Coronary artery (tissue), 2 donors: ENCODE measurements at places on chromosomes 4 and X.

- DNase-seq, result no peak
Observed at GRCh38 chrX:20300822-20301221, 34.1 kb upstream of the RPS6KA3 start.

GRCh38 chrX:17606231-17606630 lies 131.1 kb upstream of the SCML1 start:
- DNase-seq, result no peak

DNA sequence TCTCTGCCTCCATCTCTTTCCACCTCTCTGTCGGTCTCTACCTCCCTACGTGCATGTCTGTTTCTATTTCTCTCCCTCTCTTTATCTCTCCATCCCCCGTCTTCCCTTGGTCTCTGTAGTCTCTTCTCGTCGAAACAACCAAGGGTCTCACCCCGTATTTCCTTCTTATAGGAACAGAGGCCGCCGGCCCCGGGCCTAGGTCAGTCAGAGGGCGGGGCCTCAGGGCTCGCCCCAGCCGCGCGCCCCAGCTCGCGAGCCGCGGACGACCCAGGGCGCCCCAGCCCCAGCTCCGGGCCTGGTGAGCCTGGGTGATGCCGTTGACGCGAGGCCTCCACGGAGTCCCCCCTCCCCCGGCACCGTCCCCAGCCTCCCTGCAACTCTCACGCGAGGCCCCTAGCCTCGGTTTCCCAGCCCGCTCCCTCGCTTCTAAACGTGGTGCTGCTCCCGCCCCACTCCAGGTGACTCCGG lies 6.6 kb downstream of the TIMM17B start:
- no peak for DNase-seq

GRCh38 chrX:2608638-2609430 lies 82.3 kb upstream of the CD99 start:
- peak; percentile 91 for DNase-seq

GRCh38 chr4:3407930-3408792 lies 33.6 kb upstream of the HGFAC start:
- no peak for DNase-seq

DNA sequence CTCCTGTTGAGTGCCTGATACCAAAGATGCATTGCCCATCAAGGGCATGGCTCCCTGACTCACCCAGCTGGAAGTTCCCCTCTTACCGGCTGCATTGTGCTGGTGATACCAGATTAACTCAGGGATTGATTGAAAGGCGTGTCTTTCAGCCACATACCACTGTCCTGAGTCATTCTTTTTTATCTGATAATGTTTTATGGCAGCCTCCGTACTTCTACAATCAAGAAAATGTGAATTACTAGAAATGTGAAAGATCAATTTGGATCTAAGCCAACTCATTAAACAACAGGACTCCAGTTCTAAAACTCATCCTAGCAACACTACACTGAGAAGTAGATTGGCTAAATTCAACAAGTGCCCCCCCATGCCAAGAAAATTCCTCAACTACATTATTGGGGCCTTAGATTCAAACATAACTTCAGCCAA lies 40.0 kb downstream of the TXK start:
- no peak for DNase-seq

DNA sequence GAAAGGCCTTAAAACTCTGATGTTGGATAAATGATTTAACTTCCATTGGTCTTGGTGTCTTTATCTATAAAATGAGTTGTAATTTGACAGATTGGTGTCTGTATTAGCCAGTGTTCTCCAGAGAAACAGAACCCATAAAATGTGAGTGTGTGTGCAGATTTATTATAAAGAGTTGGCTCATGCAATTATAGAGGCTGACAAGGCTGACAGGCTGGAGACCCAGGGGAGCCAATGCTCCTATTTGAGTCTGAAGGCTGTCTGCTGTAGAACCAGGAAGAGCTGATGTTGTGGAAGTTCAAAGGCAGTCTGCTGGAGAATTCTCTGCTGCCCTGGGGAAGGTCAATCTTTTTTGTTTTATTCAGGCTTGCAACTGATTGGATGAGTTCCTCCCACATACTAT lies 131.7 kb downstream of the SLC4A4 start:
- no peak for DNase-seq

DNA sequence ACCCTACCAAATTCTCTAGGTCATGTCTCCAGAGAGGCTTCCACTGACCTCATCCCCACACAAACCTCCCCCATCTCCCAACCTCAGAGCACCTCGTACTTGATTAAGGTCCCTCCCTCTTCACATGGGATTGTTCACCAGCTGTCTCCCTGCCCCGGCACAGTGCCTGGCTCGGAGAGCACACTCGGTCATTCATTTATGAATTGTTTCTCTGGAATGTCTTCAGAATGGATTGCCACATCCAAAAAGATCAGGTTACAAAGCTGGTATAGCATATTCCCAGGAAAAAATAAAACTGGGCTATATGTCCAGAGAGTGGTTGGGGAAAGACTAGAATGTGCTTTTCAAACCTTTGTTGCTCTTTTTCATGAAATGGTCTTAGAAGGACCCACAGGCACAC lies 21.6 kb downstream of the JAKMIP1 start:
- DNase-seq, result no peak

GRCh38 chrX:65587616-65588526 lies 53.3 kb upstream of the LAS1L start:
- DNase-seq, result peak; percentile 80

DNA sequence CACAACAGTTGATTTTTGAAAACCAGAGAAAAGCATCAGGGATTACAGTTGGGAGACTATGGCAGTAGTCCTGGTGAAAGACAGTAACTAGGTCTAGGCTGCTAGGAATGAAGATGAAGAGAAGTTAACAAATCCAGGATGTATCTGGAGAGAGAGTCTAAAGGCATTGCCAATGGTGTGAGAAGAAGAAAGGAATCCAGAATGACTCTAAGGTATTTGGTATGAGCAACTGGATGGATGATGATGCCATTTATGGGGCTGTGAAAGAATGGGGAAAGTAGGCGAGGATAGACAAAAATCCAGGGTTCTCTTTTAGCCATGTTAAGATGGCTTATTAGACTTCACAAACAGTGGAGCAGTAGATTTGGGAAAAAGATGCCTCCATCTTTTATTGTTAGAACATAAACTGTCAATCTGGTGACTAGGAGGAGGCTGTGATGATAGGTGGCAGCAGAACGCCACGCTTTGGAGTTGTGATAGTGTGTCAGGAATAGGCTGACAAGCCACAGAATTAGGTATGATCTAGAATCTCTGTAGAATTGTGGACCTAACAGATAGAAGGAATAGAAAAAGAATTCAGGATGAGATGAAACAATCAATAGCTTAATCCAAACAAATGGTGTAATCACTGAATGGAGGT lies 27.3 kb upstream of the JADE1 start:
- no peak for DNase-seq

DNA sequence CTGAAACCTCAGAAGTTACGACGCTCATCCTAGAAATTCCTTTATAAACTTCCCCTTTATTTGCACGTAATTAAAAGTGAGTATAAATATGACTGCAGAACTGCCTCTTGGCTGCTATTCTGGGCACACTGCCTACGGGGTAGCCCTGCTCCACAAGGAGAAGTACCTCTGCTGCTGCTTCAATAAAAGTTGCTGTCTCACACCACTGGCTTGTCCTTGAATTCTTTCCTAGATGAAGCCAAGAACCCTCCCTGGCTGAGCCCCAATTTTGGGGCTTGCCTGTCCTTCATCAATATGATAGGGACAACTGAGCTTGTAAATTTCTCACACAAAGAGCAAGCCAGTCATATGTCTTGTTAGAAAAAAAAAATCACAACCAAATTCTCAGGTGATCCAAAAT lies 115.8 kb downstream of the VEGFC start:
- DNase-seq, result no peak

DNA sequence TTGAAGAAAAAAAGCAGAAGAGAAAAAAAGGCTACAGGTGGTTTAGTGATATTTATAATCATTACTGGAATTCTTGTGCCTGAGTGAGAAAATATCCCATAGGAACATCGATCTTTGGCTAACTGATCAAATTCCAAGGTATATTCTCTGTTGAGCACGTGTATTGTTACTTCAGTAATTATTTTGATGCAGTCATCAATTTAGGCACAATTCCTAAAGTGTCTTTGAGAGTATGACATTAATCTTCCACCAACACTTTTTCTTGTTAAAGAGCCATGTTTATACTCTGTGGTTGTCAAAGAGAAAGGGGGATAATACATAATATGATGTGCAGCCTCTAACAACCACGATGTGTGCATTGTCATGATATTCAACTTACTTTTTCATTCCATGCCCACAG lies 151.1 kb downstream of the TSPAN5 start:
- no peak for DNase-seq

GRCh38 chr4:63211375-63211774 lies 1197.9 kb downstream of the TECRL start:
- no peak for DNase-seq

DNA sequence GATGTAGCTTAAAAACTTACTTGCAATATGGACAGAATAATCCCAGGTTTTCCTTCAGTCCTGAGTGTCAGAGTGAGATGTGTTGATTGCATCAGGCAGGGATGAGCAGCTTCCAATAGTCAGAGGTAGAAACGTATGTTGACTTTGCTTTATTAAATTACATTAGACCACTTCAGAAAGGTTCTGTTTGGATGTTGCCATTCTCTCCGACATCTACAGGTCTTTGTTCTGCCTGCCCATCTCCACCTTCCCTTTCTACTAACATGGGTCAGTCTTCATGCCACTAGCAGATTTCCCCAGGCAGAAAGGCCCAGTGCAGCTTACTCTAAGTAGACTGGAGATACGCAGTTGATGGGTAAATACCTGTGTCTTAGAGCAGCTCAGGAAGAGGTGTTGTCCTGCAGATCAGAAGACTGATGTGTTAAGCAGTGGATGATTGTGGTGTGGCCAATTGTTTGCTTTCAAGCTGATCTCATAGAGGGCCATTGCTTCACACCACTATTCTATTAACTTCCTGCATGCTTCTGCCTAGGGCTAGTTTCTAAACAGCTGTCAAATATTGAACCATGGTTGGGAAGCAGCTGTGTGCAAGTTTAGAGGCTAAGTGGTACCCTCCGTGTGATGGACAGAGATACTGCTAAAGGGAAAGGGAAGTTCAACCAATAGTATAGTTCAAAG lies 1.8 kb downstream of the FRMPD4 start:
- no peak for DNase-seq

GRCh38 chr4:63222466-63222865 lies 1186.8 kb downstream of the TECRL start:
- no peak for DNase-seq

DNA sequence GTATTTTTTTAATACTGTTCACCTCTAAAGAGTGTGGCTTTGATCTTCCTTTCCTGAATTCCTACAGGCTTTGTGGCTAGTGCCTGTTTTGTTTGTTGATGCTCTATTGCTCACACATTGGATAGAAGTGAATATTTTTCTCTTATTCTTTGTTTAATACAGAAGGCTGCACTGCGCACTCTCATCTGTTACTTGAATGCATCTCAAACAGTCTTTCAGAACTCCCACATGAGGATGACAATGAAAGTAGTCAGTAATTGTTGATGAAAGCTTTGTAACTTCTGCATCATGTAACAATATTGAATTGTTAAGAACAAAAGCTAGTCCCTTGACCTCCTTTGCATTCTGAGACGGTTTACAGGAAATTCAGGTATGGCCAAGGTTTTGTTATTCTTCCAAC lies 29.1 kb upstream of the GALNT7 start:
- DNase-seq, result no peak

DNA sequence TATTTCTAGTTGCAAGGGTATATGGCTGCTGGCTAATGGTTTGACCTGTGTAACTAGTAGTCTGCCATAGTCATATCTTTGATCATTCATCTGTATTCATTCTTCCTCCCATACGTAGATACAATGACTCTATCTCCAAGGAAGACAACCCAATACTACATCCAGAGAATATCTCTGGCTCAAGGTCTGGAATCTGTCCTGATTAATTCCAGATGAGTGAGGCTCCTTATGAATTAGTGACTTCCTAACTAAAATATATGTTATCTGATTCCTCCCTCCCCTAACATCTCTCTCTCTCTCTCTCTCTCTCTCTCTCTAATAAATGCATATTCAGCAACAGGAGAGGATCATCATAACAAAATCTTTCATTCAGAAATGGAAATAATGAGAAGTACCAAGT lies 641.5 kb downstream of the FAT4 start:
- no peak for DNase-seq

- no peak for DNase-seq
Observed at GRCh38 chrX:132876523-132877338, 81.7 kb downstream of the HS6ST2 start.

DNA sequence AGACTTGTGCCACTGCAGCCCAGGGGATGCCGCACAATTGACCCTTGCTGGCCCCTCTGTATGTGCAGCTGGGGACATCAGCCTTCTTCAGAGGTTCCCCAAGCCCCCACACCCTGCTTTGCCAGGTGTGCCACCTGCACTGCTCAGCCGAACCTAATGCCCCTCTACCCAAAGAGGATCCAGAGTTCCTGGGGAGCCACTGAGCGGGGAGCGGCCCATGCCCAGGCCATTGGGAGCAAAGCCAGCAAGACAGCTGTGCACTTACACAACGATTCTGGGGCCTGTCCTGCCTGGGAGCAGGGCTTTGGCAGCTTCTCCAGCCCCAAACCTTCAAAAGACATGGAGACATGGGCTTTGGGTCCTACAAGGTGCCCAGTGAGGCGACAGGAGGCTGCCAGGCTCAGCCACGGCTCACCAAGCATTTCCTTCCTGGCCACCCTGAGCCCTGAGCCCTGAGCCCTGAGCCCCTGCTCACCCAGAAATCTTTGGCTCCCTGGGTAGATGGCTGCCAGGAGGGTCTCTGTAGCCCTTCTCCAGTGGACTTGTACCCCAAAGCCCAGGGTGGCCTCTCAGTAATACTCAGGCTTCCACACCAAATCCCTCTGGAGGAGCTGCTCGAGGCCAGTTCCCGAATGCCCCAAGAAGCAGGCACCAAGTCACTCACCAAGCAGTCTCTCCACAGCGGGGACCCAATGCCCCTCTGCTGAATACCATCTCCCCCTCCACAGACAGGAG lies 13.0 kb downstream of the PNMA6E start:
- DNase-seq, result peak; percentile 68

GRCh38 chr4:105765690-105766407 lies 57.3 kb downstream of the GSTCD start:
- no peak for DNase-seq

- no peak for DNase-seq
Observed at GRCh38 chr4:26150948-26151347, 169.9 kb upstream of the RBPJ start.

- DNase-seq, result no peak
Observed at GRCh38 chr4:183508697-183509335, 4.0 kb downstream of the ING2 start.

DNA sequence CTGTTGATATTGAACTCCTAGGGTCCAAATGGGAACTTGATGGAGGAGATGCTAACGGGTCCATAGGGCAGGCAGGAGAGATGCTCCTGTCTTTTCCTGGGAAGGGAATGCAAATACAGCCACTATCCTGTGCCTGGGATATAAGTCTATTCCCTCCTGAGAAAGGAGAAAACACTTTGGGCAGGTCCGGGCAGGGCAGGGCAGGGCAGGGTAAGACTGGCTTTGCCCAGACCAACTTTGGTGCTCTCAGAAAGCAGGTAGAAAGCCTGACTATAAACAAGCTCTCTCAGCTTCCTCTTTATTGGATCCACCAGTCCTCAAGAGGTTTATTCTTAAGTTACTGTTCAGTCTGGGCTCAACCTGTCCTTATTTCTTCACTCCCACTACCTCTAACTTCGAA lies 232.3 kb downstream of the PTTG2 start:
- no peak for DNase-seq
